Motor neuron (in vitro differentiated cells): ENCODE measurements at places on chromosomes 1 and 21. TPM values are rescaled to one million over a fixed set of nuclear protein-coding genes. Genes with fewer than 3 reads are reported as not detected.

- ATAC-seq: peak; percentile 75
These were observed 801 bp upstream of the ANXA9 start for GRCh38 chr1:150981177-150981804.

GRCh38 chr1:62457955-62458354 lies 21.1 kb downstream of the USP1 start:
- no peak for ATAC-seq

DNA sequence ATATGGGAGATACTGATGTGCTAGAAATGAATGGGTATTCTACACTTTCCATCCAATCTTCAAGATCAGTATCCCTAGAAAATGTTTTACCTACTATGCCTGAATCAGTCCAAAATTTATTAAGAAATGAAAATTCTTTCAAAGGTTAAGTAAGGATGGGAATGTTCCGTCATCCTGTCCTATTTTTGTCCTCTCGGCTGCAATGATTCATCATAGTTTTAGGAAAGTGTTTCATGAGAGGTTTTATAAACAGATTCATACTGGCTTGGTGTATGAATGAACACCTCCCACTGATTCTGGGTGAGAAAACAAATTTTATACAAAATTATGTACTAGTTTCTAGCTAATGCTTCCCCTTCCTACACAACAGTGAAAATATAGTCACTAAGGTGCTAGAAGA lies 504.6 kb upstream of the NR5A2 start:
- ATAC-seq: no peak

DNA sequence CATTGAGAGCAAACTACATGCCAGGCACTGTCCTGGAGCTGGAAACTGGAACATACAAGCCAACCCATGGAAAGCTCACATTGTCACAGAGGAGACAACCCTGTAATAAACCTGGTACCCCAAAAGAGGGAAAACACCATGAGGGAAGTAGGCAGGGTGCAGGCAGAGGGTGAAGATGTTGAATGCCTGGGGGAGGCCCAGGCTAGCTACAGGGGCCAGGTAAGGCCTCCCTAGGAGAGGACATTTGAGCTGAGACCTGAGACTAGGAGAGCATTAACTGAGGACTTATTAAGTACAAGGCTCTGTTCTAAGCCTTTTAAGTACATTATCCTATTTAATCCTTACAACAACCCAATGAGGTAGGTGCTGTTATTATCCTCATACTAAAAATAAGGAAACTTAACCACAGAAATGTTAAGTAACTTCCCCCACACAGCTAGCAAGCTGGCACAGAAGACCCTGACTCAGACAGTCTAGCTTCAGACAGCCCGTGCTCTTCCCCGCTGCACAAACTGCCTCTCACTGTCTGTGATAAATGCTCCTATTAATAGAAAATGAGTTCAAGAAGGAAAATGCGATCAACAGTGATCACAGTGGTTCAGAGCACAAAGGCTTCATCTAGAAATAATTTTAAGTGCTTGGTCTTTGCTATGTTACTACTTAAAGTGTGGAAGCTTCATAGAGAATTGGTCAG lies 41.8 kb downstream of the ZNF281 start:
- ATAC-seq: no peak

- ATAC-seq: no peak
These were observed 263.1 kb downstream of the CAMTA1 start for GRCh38 chr1:7048395-7048794.

- no peak for ATAC-seq
These were observed 56.5 kb downstream of the CD46 start for GRCh38 chr1:207808322-207808705.

GRCh38 chr21:16674949-16675348 lies 837.9 kb upstream of the CXADR start:
- ATAC-seq: no peak

GRCh38 chr1:203308328-203308922 lies 3.1 kb downstream of the BTG2 start:
- no peak for ATAC-seq

DNA sequence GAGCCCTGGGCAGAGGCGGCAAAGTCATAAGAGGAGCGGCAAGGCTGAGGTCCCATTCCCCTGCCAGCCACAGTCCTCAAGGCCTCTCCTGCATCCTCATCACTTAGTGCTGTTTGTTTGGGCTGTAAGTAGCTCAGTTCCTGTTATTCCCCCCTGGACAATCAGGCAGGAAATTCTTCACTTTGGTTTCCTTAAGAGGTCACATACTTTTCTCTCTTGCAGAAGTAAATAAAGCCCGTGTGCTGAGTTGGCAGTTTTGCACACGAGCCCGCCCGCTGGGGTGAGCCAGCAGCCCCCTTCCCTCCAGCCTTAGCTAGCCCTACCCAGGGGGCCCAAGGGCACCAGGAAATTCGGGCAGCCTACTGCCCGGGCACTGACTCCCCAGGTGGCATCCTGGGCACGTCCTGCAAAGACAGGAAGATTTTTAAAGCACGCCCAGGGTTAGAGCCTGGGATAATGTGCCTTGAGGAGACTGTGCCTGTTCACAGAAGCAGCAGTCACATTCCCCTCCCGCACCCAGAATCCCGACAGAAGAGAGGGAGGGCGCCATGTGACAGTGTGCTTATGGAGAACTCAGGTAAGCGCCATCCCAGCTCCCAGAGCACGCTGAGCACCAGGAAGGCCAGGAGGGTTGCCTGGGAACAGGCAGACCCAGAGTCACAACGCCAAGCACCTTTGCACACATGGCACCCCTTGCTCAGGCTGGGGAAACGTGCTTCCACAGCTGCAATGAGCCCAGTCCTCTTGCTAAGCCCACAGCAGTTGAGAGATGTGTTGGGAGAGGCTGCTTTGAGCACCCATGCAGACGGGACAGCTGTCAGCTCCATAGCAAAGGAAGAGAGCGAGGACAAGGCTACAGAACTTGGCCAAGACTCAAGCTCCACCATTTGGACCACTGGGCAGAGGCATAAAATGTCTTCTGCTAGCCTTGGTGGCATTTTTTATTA lies 144.5 kb upstream of the TMEM51 start:
- ATAC-seq: no peak

DNA sequence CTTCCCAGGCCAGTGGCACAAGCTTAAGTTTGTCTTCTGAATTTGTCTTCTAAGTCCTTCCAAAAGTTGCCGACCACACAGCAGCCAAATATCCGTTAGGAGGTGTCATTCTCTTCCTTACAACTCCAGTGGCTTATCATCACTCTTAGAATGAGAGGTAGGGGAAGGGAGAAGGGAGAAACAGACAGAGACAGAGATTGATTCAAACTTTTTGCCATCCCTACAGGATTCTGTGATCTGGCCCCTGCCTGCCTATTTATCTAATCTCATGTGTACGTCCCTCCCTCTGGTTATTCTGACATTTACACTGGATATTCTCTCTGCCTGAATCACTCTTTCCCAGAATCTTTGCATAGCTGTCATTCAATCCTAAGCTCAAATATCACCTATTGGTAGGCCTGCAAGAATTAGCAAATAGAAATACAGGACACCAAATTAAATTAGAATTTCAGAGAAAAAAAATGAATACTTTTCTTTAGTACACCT lies 488 bp upstream of the GNL2 start:
- peak; percentile 13 for ATAC-seq

DNA sequence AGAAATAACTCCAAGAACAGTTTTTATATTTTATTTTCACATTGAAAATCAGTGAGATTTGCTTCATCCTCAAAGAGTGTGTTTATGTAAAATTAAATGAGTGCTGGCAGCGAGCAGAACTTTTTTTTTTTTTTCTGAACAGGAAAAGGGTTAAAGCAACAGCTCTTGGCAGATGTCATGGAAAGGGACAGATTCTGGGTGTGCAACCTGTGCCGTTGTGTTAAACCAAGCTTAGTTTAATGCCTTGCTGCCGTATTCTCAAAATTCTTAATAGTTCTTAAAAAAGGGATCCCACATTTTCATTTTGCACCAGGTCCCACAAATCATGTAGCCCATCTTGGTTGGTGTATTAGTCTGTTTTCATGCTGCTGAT lies 227.4 kb upstream of the VAMP3 start:
- ATAC-seq: no peak

DNA sequence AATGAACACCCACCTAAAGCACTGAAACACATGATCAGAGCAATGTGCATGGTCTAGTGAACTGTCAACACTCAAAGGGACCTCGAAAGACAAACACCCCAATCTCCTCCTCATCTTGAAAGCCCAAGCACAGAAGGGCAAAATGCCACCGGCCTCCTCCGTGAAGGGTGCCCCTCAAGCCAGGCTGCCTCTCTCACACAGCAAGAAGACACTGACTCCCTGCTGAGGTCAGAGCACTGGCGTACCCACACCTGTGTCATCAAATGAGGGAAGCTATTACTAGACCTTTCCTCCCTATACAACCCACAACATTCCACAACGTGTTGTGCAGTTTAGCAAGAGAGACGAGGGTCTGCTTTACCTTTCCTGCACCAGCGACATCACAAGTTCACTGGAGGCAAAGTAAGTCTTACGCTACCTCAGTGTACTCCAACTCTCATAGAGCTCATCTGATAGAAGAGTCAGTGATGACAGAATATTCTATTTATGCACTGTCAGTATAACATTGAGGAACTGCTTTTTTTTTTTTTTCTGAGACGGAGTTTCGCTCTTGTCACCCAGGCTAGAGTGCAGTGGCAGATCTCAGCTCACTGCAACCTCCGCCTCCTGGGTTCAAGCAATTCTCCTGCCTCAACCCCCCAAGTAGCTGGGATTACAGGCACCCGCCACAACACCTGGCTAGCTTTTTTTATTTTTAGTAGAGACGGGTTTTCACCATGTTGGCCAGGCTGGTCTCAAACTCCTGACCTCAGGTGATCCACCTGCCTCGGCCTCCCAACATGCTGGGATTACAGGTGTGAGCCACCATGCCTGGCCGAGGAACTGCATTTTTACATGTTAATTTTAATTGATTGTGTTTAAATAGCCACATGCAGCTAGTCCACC lies 3.3 kb downstream of the SH3BP5L start:
- ATAC-seq: no peak

DNA sequence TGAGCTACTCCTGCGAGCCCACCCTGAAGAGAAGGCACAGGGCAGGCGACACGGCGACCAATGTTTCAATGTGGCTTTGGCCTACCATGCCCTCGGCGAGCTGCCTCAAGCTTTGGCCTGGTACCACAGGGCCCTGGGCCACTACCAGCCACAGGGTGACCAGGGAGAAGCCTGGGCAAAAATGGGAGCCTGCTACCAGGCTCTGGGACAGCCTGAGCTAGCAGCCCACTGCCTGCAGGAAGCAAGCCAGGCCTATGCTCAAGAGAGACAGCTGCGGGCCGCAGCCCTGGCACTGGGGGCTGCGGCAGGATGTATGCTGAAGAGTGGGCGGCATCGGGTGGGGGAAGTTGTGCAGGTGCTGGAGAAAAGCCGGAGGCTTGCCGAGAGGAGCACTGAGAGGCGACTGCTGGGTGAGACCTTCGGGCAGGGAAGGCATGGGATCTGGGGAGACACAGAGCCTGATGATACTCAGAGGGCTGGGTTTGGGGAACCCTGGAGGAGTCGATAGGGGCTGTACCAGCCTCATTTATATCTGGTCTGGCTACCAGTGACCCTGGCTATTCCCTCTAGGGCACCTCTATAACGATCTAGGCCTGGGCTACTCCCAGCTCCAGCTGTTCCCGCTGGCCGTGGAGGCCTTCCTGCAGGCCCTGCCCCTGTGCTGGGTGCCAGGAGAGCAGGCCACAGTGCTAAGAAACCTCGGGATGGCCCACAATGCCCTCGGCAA lies 2.3 kb downstream of the TTC24 start:
- no peak for ATAC-seq

- peak; percentile 64 for ATAC-seq
These were observed at the start of gene RPE65 for GRCh38 chr1:68449901-68450300. TSS of gene RPE65 (minus strand) at chr1:68449954. CDS start at chr1:68449905, 49 bp downstream.

GRCh38 chr1:11143907-11144306 lies 44.2 kb upstream of the EXOSC10 start:
- no peak for ATAC-seq

- no peak for ATAC-seq
These were observed at the start of gene CD1C for GRCh38 chr1:158289811-158290210. TSS of gene CD1C (plus strand) at chr1:158289923. CDS start at chr1:158290065, 142 bp downstream.

DNA sequence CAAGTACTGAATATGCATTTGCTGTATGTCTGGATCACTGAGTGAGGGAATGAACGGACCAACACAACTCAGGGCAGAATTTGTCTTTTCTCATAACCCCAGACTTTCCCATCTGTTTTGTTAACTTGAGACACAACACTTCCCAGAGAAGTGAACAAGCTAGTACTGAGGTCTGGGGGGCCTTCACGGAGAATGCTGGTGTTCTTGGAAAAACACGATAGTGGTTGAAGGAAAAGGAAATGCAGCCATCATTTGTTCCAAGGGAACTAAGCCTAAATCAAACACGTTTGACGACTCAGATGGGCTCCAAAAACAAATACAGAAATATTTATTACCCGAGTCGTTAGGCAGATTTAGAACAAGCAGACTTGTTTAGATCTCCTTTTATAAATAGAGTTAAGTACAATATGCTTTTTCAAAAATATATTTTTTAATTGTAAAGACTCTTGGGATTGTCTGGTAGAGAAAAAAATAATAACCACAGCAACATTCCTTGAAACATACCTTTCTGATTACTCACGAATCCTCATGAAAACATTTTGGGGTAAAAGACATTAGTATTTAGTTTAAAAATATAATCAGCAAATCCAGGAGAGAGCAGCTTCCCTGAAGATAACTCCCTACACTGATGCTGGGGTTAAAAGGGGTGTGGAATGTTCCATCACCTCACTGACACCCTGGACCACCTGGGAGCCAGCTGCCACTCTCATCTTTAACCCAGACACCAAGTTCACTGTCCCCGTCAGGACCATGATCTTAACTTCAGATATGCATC lies 427.7 kb upstream of the RUNX1 start:
- no peak for ATAC-seq

GRCh38 chr1:61452176-61453035 lies 272.5 kb downstream of the TM2D1 start:
- peak; percentile 35 for ATAC-seq

DNA sequence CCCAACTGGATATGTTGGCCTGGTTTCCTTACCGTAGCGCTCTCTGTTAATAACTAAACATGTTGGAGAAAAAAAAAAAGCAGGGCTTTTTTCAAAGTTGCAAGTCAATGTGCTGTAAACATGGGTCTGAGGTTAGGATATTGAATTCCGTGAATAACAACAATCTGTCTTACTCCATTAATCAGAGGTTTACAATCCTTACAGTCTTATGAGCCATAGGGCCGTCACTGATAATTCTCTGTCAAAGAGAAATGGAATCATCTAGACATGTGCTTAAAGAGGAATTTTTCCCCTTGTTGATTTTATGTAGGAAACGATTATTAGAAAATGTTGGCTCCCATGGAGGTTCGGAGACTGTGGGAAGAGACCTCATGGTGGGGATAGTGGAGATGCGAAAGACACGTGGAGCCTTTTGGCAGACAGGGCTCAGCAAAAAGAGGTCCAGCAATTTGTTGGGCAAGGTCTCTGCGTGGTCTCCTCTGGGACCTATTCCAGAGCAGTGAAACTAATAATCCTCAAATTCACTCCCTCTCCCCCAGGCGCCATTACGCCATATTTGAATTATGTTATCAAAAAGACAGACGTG lies 83.5 kb upstream of the CLDN14 start:
- ATAC-seq: no peak

CDC42 gene
- 368 and 469 TPM in 2 replicates for total RNA-seq

RHBDL2 gene
- 0.31 and 0.37 TPM in 2 replicates for total RNA-seq

TEDDM1 gene
- total RNA-seq: 0.92 and 1.1 TPM in 2 replicates

SEMA6C gene
- 21.2 and 24.4 TPM in 2 replicates for total RNA-seq

UBIAD1 gene
- 17.4 and 20.0 TPM in 2 replicates for total RNA-seq

KPRP gene
- total RNA-seq: 0.23 and 0.62 TPM in 2 replicates

PEAR1 gene
- 0.41 and 0.62 TPM in 2 replicates for total RNA-seq

SNAP47 gene
- total RNA-seq: 44.4 and 47.8 TPM in 2 replicates

GLIS1 gene
- total RNA-seq: 0.14 and 0.30 TPM in 2 replicates

NR5A2 gene
- total RNA-seq: 0.15 and 0.56 TPM in 2 replicates

AVPR1B gene
- total RNA-seq: 0.66 TPM in 1 of 2 replicates, not detected in the other

BSND gene
- not detected in 2 replicates for total RNA-seq

SOAT1 gene
- 18.6 and 19.3 TPM in 2 replicates for total RNA-seq

ARTN gene
- total RNA-seq: 0.41 and 0.48 TPM in 2 replicates
